ENCODE measurements at places on chromosomes 6 and 20.

- no peak for DNase-seq
Observed at GRCh38 chr6:57097596-57097995, 7.6 kb downstream of the ZNF451 start.

DNA sequence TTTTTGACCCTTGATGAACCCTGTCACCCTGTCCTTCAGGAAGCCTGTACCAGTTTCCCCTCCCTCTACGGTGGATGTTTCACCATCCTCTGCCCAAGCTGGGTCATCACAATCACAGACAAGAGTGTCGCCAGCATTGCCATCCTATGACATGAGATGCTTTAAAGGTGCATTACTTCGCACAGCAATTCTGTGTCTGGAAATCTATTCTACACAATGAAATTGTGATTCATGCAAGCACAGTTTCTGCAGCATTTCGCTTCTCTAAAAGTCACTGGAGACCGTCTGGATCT, 2.5 kb upstream of the ULBP2 start:
- DNase-seq = no peak

DNA sequence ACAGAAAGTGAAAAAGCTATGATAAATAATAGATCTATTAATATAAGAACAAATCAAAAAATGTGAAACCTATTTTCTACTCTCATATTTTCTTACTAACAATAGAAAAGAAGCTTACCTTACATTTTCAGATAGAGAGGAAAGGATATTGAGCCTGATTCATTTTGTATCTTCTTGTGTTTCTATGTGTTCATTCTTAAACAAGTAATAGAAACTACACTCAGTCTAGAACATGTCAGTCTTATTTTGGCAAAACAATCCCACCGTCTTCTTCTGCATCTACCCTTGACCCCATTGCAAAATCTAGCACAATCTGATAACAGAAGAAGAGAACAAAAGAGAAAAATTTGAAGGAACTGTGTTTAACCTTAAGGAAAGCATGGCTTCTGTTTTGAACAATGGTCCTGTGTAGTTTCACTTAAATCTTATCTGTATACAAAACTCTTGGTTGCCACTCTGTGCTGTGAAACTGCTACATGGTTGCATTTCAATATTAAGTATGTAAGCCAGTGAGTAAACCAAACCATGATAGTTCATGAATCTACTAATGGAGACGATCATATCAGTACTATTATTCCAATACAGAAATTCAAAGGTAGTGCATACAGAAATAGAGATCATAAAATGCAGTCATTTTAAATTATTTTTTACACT, 69.5 kb upstream of the LGSN start:
- DNase-seq = no peak

GRCh38 chr20:14313341-14314020, 23.9 kb downstream of the FLRT3 start:
- no peak for DNase-seq

DNA sequence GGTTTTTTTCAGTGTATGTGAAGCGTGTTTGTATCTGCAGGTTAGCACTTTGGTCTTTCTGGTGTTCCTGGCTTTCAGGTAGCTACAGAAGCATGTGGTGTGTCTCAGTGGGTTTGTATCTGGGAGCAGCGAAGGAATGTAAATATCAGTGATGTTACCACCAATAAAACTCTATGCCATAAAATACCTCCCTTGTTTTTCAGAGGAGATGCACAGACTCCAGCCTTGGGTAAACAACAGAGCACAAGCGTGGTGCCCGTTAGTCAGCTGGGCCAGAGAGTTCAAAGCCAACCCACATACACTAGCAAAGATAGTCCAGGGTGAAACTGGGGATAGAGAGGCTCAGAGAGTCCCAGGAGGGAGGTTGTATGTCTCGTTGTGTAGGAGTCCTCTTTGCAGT, 393.8 kb downstream of the SMOC2 start:
- no peak for DNase-seq

DNA sequence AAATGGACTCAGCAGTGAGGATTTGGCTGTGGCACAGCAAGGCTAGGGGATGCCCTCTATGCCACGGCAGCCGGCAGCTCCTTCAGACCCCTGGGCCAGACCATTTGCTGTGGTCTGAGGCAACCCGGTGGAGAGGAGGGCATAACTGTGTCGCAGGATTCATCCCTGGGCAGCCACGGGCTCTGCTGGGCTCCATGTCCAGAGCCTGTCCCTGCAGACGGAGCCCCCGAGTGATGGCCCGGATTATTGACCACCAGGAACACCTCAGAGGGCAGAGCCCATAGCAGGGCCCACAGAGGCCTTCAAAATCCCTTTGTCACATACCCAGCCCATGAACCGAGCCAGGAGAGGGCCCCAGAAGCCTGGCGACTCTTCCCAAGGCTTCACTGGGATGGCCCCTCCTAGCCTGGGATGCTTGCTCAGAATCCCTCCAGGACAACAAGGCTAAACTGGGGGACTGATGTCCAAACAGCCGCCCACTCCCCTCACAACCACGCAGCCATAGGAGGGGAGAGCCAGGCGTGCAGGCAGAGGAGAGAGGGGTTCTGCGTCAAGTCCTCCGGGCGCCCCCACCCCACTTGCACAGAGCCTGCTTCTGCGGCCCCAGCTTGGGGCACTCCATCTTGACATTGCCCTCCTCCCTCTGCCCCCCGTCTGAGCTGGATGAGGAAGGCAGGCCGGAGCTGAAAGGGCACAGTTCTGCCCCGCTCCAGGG, 68.2 kb upstream of the AFDN start:
- DNase-seq = no peak

GRCh38 chr6:158868890-158869825, 50.0 kb upstream of the EZR start:
- DNase-seq = peak; percentile 80

All from RPMI8226 (cell line).